Hematopoietic multipotent progenitor cell (in vitro differentiated cells): ENCODE measurements at places on chromosomes 11 and 22. TPM values are rescaled to one million over a fixed set of nuclear protein-coding genes. Genes with fewer than 3 reads are reported as not detected.

SLC7A4 gene
- 0.81 TPM for total RNA-seq

BEST1 gene
- total RNA-seq: 1.9 TPM

APOL6 gene
- total RNA-seq: 12.9 TPM

ZNF280B gene
- 0.81 TPM for total RNA-seq

RFPL1 gene
- not detected for total RNA-seq

OR9G4 gene
- total RNA-seq: not detected

PIWIL4 gene
- total RNA-seq: 3.5 TPM

NRXN2 gene
- 1.6 TPM for total RNA-seq

GAL3ST3 gene
- total RNA-seq: 3.2 TPM

DCHS1 gene
- total RNA-seq: 22.4 TPM

GRCh38 chr11:75576499-75576918 lies 14.5 kb downstream of the SERPINH1 start:
- DNase-seq: peak; percentile 70

DNA sequence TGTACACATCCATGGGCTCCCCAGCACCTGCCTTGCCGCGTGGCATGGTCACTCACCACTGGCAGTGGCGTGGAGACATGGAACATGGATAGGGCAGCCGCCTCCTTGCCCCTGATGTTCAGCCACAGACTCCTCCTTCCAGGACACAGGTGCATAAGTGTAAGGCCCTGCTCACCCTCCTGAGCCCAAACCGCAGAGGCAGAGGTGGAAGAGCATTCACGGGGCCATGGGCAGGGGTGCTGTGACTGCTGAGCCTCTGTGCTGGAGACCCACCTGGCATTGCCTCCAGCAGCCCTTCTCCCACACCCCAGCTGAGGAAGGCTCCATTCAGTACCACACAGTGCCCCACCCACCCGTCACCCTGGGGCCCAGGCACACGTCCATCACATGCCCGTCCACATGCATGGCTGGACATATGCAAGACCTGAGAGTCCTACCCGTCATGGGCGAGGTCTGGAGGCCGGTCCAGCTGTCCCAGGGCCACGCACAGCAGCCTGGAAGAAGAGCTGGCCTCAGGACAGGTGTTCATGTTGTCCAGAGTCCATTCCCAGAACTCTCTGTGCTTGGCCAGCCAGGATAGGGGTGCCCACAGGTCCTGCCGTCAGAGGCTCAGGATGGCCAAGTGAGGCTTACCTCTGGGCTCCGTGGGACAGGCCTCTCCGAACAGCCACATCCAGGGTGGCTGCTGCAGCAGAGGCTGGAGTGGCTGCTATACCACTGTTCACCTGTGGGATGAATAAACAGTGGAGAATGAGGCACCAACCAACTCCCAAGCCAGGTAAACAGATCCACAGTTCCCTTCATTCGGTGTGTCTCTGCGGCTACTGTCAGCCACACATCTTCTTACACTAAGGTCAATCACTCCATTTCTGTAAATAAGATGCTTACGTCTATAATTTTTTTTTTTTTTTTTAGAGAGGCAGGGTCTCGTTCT lies 1.7 kb upstream of the TUBGCP6 start:
- DNase-seq: no peak

DNA sequence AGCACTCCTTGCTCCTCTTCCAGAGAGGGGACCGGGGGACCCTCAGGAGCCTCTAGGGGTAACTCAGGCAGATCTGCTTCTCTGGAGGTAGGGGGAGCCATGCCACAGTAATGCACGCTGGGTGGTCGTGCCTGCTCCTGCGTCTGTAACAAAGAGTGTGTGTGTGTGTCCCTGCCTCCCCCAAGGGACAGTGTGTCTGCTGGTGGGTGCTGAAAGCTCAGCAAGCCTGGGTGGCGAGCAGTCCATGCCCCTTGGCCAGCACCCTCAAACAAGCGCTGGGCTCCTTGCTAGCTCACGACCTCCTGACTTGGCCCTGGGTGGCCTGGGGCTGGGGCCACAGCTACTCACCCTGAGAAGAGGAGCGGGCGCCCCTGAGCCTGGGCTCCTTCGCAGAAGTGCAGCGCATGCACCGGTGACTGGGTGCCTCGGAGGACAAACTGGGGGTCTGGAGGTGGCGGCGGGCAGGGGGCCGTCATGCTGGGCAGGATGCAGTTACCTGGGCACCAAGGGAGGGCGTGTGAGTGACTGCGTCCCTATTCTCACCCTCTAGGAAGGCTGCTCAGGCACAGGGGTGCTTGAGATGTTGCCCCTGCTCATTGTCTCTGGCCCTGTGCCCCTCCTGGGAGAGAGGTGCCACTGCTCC lies 33.7 kb downstream of the GNB1L start:
- peak; percentile 3 for DNase-seq

GRCh38 chr11:72228229-72228843 lies 3.8 kb downstream of the INPPL1 start:
- no peak for DNase-seq

DNA sequence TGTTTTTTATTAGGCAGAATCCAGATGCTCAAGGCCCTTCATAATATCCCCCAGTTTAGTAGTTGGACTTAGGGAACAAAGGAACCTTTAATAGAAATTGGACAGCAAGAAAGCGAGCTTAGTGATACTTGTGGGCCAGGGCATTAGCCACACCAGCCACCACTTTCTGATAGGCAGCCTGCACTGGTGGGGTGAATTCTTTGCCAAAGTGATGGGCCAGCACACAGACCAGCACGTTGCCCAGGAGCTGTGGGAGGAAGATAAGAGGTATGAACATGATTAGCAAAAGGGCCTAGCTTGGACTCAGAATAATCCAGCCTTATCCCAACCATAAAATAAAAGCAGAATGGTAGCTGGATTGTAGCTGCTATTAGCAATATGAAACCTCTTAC lies 1.4 kb downstream of the HBB start:
- DNase-seq: peak; percentile 7

DNA sequence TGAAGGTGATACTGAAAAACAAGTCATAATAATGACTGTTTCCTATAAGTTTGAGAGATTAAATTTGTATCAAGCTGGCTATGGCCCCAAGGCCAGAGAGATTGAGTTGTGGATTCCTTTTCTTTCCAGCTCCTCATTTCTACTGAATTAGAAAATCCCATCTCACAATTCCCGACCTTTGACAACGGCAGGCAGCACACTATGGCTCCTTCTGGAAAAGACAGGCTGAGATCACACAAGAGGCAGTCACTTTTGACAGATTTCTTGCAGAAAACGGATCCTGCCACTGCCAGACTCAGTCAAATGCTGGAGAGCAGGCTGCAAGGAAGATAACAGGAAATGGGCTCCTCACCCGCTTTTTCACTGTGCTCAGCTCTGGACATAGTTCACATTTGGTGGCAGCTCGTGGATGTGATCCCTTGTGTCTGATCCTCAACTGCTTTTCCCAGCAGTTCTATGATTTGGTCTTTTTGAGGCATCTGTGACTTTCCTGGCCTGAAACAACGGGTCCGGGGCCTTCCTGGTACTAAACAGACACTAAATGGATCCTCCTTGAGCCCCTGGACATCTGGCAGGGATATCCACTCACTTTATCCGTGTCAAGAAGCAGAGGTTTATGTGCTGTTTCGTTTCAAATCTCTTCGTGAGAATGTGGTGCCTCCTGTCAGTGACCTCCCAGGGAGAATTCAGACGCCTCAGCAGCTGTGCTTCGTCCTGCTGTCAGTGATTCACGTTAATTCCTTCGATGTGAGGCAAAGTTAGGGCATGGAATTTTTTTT lies 26.1 kb upstream of the RTL6 start:
- no peak for DNase-seq

DNA sequence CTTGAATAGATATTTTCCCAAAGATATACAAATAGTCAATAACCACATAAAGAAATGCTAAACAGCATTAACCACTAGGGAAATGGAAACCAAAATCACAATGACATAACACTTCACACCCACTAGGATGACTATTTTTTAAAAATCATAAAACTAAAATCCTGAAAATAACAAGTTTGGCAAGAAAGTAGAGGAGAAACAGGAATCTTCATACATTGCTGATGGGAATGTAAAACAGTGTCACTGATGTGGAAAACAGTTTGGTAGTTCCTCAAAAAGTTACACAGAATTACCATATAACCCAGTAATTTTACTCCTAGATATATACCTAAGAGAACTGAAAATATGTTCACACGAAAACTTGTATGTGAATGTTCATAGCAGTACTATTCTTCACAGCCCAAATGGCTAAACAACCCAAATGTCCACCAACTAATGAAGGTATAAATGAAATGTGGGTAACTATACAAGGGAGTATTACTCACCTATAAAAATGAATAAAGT lies 12.5 kb downstream of the PICALM start:
- no peak for DNase-seq

GRCh38 chr22:37355174-37355573 lies 72.1 kb downstream of the ELFN2 start:
- no peak for DNase-seq

GRCh38 chr11:79742176-79742575 lies 301.3 kb upstream of the TENM4 start:
- DNase-seq: no peak

GRCh38 chr11:114771172-114771571 lies 92.8 kb downstream of the NXPE2 start:
- DNase-seq: no peak

DNA sequence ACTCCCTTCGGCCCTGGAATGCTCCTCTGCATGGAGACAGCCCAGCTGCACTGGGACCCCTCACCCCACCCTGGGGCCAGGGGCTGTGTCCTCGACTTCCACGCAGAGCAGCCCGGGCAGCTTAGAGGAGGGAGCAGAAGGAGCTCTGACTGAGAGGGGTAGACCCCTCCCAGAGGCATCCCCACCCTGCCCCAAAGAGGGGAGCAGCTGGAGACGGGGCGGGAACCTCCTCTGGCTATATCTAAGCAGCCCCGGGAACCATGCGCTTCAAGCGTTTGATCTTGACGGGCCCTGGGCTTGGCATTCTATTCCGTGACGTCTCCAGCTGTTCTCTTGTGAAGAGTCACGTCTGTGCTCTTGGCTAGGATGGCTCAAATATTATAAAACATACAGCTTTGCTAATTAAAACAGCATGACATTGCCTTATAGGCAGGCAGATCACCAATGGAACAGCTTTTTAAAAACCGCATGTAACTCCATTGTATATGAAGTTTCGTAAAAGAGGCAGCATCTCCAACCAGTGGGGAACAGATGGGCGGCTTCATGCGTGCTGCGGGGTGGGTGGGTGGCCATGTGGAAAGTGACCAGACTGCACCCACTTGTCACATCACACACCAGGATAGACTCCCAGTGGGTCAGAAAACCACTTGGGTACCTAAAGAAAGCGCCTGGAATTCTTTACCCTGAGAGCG lies 7.7 kb downstream of the KCNQ1 start:
- DNase-seq: no peak

- no peak for DNase-seq
Measured at GRCh38 chr22:41989246-41989645, 9.3 kb upstream of the WBP2NL start.

GRCh38 chr11:32781721-32782120 lies 12.7 kb downstream of the CCDC73 start:
- DNase-seq: no peak

GRCh38 chr11:1530686-1531448 lies 41.2 kb downstream of the DUSP8 start:
- no peak for DNase-seq

DNA sequence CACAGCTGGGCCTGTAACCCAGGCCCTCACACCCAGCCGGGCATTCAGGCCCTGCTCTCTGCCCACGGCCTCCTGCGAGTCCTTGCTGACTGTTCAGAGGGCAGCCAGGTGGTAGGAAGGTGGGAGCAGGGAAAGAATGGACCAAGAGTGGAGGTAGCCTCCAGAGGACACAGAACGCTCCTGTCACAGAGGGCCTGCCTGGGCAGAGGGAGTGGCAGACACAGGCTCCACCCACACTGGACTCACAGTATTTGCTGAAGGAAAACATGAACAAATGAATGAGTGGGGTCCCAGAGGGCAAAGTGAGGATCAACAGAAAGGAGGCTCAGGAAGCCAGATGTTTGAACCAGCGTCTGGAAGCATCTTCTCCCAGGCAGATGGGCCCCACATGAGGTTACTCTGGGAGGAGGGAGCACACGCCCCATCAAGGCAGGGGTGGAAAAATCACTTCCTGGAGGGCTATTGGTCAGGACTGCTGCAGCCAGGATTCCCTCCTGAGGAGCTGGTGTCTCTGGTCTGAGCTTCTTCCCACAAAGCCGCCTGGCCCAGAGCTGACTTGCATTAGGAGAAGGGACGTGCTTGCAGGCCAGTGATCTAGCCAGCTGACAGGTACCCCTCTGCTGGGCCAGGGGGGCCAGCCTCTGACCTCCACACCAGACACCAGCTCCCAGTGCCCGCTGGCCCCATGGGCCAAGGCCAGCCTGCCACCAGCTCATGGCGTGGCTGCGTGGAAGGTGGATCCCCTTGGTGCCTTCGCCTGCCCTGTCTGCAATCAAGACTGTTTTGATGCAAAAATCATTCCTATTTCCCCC lies 84.0 kb downstream of the THAP12 start:
- DNase-seq: no peak

GRCh38 chr22:17563936-17564391 lies 666 bp downstream of the SLC25A18 start:
- DNase-seq: no peak

DNA sequence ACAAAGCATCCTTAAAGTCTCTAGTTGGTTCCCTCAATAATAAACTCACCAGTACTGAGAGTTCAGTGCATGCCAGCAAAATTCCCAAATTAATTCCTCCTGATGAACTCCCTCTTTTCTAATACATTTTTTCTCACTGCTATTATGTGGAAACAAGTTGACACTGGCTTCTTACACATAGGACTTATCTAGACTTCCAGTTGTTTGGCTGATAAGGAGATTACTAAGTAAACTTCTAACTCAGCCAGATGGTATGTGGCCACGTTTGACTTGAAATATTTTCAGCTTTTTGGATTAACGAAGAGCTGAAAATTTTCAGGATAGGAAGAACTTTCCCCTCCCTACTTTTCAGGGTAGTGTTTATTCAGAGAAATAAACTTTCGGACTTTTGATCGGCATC lies 1154.2 kb upstream of the TENM4 start:
- no peak for DNase-seq

GRCh38 chr22:46849101-46849500 lies 86.7 kb downstream of the TBC1D22A start:
- DNase-seq: no peak

DNA sequence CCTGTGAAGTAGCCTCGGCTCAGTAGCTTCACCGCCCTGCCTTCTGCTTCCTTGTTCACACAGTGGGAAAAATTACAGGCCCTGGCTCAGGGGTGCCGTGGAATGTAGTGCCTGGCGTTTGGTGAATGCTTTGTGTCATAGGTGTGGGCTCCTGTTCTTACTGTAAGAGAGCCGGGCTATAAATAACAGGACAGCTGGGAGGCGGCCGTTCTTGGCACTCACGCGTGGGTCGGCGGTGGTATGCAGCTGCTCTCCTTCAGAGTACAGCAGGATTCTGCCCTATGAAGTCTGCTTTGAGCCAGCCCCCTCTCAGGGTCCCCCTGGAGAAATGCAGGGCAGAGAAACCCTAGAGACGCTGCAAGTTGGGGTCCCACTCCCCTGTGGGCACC lies 84.2 kb downstream of the CTTN start:
- DNase-seq: no peak

- DNase-seq: no peak
Measured at GRCh38 chr11:214083-214482, 6.6 kb downstream of the RIC8A start.

DNA sequence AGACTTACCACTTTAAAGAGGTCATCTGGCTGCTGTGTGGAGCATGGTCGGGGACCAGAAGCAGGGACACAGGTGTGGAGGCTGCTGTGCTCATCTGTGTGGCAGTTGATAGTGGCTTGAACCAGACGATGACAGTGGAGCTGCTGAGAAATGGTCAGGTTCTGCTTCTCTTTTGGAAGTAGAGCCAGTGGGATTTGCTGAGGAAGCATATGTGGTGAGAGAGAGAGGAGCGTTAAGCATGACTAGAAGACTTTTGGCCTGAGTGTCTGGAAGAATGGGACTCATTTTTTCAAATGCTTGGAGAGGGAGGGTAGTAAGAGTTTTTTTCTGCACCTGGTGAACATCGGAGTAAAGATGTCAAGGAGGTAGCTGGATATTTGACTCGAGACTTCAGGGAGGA lies 12.5 kb upstream of the SREBF2 start:
- DNase-seq: no peak
